ENCODE measurements at places on chromosomes 11 and 22.

DNA sequence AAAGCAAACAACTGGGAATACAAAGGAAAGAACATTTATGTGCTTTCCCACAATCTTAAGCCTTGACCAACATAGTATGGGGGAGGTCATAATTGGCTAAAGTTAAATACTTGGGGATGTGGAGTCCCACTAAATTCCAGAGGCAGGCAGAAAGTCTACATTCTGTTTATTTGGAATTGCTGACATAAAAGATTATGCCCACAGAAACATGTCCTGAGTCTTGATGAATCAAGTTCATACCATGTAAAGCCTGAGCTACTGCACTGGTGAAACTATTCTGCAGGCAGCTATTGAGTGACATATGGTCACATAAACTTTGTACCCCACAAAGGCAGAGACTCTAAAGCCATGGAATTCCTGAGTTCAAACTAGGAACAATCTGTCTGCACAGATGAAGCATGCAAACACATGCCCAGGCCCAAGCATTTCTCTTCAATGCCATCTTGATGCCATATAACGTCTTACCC, 69.9 kb upstream of the CHRM4 start:
- no peak for DNase-seq

GRCh38 chr11:59918987-59919589, 19.1 kb upstream of the OOSP1 start:
- peak; percentile 62 for DNase-seq

DNA sequence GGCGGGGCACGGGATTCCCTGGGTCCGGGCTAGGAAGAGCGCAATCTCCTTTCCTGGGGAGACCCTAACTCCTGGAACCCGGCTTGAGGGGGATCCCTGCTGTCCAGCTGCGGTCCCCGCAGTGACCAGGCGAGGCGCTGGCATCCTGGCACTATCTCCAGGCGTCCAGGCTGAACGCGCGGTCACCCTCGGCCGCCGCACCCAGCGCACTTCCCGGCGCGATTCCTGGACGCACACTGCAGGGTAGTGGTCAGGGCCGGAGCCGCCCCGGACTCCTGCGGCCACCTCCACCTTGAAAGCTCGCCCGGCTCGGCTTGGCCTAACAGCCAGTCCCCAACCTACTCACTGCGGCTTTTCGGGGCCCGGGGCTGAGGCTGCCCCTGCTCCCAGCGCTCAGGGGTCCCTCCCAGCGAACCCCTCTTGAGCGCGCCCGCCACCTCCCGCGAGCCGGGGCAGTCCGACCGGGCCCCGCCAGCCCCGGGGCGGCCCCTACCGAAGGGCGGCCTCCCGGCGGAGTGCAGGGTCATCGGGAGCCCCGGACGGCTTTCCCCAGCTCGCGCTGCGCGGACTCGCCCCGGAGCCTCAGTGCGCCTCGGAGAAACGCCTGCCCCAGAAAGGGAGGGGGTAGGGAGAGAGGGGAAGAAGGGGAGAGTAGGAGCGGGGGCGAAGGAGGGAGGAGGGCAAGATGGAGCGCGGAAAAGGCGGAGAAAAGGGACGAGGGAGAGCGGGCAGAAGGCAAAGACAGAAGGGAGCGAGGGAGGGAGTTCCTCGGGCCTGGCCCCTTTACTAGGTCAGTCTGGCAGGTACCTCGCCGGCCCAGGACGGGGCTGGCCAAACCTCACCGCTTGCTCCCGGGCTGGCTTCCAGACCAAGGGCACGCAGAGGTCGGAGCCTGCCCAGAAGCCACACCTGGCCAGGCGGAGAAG, 1.0 kb downstream of the POU2AF3 start:
- DNase-seq: no peak

DNA sequence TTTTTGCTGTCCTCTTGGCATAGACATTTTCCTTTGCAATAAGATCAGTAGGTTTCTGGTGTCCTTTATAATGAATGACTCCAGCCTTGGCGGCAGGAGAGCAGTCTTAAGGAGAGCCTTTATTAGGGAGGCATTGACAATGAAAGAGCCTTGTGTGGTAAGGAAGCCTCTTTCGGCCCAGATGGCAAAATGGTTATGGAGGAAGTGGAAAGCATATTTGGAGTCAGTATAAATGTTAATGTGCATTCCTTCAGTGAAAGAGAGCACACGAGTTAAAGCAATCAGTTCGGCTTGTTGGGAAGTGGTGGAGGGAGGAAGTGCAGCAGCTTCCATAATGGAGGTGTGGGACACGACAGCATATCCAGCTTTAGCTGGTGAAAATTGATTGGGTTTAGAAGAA, 18.1 kb upstream of the ANO1 start:
- no peak for DNase-seq

DNA sequence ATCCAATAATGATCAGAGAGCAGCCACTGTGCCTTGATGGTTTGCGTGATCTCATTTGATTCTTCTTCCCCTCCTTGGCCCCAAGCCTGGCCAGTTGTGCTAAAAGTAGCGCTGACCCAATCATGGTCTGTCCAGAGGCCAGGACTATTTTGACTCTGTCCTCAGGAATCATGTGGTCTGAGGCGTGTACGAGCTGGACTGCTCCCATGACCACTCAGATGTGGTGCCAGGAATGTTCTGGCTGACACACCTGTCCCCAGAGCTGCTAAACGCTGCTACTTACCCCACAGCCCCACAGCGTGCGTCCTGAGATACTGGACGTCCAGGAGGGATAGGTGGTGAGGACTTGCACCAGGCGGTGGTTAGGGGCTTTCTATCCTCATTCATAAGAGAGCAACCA, 70.5 kb downstream of the FEZ1 start:
- DNase-seq: no peak

DNA sequence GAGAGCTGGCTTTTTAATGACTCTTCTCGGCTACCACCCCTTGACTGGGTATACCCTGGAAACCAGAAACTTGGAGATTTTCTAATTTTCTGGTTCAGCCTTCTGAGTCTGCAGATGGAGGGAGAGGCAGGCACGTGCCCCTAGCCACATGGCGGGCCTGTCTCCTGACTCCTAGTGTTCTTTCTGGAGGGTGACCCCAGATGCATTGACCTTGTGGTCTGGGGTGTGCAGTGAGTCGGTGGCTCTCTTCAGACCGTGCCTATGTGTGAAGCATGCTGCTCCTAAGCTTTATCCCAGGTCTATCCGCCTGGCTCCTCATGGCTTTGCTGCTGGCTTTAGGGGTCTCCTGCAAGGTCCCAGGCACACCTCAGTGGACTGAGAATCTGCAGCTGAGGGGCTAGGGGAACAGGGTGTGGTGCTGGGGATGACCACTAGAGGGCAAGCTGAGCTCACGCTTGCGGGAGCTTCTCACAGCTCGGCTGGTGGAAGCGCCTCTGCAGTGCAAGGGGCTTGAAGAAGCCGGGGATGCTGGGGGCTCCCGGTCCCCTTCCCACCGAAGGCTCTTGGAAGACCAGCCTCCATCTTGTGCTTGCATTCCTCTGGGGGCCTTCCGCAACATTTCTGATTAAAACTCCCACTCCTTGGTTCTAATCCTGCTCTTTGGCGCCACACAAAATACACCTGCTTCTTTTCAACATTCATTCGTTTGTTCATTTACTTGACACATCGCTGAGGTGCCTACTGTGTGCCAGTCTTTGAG, 51.8 kb downstream of the OTOG start:
- peak; percentile 19 for DNase-seq

- no peak for DNase-seq
Observed at GRCh38 chr11:71294846-71295600, 42.6 kb upstream of the SHANK2 start.

DNA sequence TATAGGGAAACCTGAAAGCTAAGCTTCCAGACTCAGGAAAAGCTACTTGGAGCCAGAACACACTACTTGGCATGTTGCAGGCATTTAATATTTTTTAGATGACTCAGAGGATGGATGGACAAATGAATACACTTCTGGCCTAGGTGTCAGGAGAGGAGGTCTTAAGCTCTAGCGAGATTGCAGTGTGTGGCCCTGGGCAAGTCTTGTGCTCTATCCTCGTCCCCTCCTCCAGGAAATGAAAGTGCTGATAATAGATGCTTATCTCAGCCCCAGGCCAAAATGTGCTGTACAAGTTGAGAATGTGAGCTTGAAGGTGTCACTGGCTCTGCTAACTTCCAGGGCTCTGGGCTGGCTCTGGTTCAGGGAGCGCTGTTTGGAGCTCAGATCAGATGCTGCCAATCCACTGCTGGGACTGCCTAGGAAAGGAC, 136.3 kb downstream of the PKNOX2 start:
- DNase-seq: peak; percentile 58

DNA sequence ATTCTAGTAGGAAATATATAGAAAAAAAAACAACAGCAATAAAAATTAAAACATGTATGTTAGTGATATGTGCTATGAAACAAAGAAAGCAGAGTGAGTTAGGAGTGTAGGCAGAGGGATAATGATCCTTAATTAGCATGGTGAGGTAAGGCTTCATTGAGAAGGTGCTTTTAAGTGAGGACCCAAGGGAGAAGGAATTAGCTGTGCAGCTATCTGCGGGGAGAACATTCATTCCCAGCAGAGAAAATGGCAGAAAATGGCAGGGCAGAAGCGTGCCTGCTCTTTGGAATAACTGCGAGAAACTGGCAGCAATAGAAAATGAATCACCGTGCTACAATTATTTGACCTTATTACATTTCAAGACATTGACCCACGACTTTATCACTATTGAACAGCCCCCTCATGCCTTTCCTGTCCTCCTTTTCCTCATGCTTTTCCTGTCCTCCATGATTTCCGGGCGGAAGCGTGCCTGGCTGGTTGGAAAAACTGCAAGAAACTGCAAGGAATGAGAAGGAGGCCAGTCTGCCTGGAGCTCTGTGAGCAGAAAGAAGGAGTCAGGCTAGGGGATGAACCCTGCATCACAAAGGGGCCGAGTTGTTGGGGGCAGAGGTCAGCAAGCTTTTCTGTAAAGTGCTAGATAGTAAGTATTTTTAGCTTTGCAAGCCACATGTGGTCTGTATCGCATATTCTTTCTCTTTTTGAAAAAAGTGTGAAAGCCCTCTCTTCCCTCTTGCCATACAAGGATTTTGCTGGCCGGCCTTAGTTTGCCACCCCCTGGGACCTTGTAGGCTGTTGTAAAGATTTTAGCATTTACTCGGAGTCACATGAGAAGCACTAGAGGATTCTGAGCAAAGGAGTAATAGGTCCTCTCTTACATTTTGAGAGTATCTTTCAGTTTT, 37.1 kb upstream of the SWAP70 start:
- no peak for DNase-seq

DNA sequence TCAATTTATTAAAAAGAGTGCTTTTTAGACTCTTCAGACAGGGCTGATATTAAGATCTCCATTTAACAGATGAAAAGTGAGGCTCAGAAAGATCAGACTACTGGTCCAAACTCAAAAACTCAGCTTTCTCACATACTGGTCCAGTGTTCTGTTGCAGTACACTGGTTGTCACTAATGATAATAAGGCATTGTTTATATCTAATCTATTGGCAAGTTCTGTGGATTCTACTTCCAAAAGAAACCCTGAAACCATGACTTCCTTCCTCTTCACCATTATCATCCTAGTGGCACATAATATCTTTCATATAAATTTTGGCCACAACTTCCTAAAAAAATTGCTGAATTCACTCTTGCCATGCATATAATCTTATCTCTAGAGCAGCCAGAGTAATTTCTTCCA, 36.9 kb downstream of the F2 start:
- DNase-seq: no peak

DNA sequence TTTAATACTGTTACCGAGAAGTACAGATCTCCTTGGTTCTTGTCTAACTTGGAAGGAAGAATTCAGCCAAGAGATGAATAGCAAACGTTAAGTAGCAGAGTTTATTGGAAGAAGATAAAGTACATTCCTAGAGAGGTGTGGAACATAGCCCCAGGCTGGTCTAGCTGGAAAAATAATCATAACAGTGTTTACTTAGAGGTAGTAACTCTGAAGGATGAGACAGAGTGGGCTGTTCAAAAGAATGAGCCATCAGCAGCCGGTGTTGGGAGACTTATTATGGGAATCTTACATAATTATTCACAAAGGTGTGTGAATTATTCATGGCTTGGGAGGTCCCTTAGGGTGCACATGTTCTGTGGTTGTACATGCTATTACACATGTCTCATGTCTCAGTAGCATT, 276.5 kb downstream of the LUZP2 start:
- no peak for DNase-seq

DNA sequence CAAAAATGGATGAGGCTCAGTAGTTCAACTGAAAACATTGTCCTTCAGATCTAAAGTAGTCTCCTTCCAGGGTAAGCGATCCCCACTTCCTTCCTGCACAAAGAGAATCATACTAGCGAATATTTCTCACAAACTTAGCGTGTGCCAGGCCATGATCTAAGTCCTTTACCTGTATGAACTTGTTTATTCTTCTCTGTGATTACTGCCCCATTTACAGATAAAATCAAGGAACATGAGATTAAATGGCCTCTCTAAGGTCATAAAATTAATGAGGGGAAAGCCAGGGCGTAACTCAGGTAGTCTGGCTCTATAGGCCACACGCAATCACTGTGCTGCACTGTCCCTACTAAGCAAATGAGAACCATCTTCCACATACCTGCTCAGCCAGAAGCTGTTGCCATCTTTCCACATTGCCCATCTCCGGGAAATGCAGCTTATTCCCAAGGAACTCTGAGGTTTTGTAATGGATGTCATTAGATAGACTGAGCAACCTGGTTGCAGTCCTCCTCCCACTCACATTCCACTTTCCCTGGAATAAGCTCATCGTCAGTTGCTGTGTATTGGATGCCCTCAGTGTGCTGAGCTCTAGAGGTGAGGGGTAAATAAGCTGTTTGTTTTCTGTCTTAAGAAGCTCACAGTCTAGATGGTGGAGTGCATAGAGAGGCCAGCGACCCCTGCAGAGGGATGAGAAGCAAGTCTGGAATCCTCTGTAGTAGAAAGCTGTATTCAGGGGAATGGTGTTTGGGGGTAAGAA, 146.3 kb downstream of the SNX19 start:
- no peak for DNase-seq

DNA sequence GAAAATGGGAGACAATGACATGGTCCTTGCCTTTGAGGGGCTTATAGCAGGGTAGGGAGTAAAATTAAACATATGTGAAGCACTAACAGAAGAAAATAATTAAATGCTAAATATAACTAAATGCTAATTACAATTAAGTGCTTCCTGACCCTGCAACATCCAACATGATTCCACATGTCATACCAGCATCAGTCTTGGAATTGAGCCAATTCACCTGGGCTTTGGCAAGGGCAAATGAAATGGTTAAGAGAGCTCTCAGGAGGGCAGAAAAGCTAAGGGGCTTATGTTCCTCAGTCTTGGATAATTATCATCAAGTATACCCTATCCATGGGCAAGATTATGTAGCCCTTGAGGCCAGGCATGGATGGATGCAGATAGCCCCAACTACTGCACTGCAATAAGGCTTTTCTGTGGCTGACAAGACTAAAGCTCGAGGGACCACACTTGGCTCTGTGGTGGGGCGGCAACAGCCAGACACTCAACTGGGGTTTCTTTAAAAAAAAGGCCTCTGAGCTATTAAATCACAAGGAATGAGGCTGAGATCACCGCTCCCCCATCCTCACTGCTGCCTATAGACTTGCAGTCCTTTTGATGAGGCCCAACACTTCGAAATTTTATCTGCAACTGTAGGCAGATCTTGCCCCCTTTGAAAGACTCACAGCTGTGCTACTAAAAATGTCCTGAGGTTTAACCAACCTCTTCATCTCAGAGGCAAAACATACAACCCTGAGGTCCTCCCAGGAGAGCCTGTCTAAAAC, 39.0 kb downstream of the IL18BP start:
- DNase-seq: no peak
